ENCODE measurements at places on chromosomes 4 and X.

GRCh38 chrX:150044556-150044955, 106.3 kb upstream of the EOLA2 start:
- peak; percentile 35 for DNase-seq

- peak; percentile 27 for DNase-seq
Observed at GRCh38 chrX:44871931-44872820, 812 bp upstream of the KDM6A start.

DNA sequence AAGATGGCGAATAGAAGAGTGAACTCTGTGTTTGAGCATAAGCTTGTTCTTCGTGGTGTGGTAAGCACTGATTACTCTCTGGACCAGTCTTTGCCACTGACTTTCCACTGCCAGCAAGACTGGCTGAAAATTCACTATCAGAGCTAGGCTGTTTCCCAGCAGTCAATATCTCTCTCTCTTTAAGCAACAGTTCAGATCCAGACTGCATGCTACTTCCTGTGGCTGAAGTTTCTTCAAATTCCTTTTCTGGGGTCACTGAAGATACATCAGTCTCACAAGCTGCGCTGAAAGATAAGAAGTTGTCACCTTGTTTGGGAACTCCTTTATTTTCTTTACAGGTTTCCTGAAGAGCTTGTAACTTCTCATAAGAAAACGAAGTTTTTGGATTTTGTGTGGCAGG, 54.0 kb upstream of the FAM120C start:
- peak; percentile 10 for DNase-seq

- DNase-seq = no peak
Observed at GRCh38 chr4:24863799-24864198, 49.0 kb downstream of the CCDC149 start.

GRCh38 chr4:169315530-169316343, 45.0 kb upstream of the SH3RF1 start:
- DNase-seq = peak; percentile 72

- DNase-seq = no peak
Observed at GRCh38 chr4:105023668-105024055, 123.0 kb upstream of the TET2 start.

DNA sequence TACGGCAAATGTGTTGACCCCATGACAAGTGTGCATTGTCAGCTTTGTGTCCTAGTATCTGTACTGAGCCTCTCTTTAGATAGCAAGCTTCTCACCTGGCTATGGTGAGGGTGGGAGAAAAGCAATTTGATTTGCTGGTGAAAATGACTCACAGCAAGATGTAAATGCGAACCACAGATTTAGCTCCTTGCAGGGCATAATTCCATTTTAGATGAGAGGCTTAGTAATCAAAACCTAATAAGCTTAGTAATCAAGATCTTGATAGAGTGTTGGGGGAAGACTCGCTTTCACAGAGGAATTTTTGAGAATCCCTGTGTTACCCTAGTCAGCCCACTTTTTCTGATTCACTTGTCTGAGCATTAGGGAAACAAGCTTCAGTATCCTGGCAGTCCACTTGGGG, 7.7 kb upstream of the OCIAD2 start:
- no peak for DNase-seq

DNA sequence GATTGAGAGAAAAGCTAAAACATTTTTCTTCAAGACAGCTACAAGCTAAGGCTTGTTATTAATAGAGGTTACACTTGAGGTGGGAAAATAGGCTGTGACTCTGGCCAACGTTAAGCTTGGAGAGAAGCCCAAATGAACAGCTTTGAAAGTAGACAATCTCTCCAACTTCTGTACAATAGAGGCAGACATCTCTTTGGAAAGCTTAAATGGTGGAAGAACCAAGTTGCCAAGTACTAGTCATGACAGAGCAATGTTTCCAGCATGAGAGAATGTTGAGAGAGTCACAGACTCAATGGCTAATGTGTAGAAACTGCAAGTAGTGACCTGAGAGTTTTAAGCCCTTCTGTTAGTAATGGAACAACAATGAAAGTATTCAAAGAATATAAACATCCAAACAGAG, 298.1 kb downstream of the INPP4B start:
- DNase-seq = no peak

- DNase-seq = no peak
Observed at GRCh38 chr4:168474660-168475320, 5.5 kb downstream of the DDX60L start.

DNA sequence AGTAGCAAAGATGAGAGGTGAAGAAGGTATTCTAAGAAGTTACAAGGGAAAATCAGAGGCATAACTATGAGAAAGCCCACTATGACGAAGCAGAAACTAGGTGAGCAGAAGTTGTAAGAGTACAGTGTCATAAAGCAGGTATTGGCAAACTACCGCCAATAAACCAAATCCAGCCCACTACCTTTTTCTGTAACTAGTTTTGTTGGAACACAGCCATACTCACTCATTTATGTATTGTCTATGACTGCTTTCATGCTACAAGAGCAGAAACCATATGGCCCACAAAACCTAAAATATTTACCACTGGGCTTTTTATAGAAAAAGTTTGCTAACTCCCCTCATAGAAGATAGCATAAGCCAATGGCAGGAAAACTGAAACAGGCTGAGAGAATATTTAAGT, 31.8 kb upstream of the ZCCHC13 start:
- no peak for DNase-seq

GRCh38 chr4:180100433-180101344, 2142.5 kb upstream of the TENM3 start:
- DNase-seq = no peak

DNA sequence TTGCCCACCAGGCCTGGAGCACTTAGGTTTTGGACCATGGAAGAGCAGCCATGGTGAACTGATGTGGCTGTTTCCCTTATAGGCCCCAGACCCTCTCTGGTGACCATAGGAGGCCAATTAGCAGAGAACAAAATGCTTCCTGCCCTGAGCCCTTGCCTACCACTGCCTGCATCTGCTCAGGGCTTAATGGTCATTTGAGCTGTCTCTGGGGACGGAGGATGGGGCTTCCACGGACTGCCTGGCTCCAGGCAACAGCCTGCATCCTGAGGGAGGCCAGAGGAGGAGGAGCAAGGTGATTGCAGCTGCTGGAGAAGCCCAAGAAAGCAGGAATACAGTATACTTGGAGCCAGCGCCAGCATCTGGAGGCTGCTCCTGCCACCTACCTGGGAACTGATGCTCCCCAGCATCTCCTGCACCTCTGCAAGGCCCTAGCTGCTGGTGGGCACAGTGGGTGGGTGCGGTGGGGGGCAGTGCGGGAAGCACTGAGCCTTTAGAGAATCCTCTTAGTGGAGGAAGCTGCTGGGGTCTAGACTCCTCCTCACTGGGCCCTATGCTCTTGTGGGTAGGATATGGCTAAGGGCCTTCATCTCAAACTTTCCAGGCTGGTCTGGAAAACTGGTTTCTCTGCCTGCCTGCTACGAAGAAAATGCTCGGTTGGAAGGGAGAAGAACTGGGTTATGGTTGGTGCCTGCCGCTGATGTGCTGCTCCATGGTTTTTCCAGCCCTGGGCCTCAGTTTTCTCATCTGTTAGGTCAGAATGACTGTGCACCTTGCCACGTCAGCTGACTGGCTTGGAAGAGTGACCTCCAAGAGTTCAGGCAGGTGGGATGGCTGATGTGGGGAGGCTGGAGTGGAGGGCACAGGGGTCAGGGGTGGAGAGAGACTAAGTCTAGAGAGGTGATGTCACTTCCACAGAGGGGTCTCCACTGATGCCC, 158.8 kb upstream of the PJA1 start:
- DNase-seq = no peak

- DNase-seq = no peak
Observed at GRCh38 chr4:136484996-136485395, 1047.3 kb downstream of the PCDH18 start.

DNA sequence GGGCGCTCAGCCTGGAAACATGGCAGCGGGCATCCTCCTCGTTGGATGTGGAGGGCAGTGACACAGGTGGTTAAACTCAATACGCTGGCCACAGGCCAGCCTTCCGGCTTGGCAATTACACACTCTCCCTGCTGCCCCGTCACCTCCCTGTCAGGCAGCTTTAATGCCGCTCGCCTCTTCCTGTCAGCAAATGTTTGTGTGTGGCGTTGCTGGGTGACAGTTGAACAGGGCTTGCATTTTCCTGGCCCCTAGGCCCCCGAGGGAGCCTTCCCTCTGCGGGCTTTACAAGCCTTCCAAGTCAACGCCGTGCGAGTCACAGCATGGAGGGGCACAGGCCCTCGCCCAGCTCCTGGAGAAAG, 620.0 kb downstream of the BCOR start:
- DNase-seq = no peak

DNA sequence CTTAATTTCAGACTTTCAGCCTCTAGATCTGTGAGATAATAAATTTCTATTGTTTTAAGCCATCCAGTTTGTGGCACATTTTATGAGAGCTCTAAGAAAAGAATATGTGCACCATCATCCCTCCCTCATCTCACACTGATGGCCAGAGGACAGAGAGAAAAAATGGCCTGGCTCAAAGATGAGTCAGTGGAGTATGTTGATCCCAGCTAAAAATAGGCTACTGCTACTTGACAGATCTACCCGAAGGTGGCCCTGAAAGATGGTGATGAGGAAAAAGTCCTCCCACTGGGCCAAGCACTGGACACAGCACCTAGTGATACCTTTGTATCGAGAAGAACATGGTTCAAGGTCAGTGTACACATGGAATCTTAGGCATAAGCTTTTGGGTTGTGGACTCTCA, 38.2 kb upstream of the DCTD start:
- peak; percentile 13 for DNase-seq

DNA sequence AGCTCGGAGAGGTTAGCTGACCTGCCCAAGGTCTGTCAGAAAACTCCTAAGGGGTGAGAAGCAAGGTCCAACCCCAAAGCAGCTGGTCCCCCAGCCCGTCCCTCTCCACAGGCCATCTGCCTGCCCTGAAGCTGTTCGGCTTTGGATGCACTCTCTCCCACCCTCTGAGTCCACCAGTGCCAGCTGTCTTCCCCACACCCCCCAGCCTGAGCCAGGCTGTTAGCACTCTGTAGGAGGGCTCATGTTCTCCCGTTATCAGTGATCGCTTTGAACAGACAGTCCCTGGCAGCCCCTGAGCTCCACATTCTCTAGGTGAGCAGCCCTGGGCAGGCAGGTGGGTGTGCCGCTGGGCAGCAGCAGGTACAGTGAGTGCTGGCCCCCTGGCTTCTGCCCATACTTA, 16.0 kb downstream of the ZNF185 start:
- DNase-seq = no peak

GRCh38 chr4:109821185-109821584, 5.6 kb downstream of the GAR1 start:
- no peak for DNase-seq

- DNase-seq = peak; percentile 92
Observed at GRCh38 chr4:153541456-153542096, 75.4 kb downstream of the TMEM131L start.

DNA sequence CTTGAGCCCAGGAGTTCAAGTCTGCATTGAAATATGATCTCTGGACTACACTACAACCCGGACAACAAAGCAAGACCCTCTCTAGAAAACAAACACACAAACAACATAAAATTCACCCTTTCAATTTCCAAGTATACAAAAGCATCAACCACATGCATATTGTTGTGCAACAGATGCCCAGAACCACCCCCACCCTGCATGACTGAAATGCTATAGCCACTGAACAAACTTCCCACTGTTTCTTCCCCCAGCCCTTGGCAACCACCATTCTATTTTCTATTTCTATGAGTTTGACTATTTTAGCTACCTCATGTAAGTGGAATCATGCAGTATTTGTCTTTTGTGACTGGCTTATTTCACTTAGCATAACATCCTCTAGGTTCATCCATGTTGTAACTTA, 14.2 kb upstream of the C4orf51 start:
- DNase-seq = peak; percentile 12

DNA sequence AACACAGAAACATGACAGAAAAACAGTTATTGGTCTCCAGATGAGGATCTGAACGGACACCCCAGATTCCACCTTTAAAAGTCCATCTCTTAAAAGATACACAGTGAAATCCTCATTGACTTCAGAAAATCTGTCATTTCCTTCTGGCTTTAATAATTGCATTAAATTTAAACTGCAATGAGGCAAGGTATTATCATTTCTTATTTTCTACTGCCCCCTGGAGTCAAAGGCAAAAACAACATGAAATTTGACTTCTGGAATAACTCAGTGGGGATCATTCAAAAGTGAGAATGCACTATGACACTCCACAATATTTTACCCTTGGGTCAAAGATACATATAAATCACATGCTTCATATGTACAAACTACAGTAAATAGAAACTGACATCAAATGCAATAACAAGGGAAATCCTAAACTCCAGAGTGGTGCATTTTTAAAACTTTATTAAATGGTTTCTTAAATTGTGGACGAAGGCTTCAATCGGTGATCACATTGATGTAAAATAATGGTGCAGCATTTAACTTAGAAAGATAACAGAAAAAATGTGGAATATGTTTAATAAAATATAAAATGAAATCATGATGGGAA, 56.4 kb upstream of the SPANXN1 start:
- DNase-seq = peak; percentile 4

DNA sequence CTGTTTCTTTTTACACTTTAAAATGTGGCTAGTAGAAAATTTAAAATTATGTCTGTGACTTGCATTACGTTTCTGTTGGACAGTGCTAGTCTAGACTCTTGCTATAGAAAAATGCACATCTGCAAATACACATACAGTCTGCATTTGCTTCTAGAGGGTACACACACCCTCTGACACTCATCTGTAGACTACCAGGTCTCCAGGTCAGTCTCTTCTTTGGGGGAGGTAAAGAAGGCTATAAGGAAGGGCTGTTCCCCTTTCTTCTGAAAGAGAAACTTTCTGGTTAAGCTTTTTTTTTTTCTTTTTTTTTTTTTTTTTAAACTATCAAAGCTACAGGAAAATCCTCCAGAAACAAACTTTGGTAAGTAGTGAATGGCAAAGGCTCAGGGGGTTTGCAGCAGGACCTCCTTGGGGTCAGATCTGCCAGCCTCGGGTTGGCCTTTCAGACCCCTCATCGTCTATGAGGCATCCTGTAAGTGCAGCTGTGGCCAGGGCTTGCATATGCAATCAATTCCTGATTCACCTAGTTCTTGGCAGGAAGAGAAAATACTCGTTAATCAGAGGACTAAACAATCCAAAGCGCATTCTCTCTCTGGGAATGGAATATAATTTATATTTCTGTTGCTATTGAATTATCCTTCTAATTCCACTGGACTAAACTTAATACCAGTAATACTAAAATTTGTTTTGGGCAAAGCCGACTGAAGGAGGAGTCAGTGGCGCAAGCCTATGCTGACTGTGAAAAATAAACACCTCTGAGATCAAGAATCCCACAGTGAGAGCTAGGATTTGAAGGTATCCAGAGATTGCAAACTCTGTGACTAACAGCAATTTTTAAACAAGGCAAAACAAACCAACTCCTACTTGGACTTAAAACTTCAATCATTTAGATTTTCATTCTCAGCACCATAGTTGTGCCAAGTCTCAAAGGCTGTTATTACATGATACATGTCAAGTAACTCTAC, 109.3 kb upstream of the TBC1D9 start:
- no peak for DNase-seq

- DNase-seq = no peak
Observed at GRCh38 chr4:12576409-12576808, 907.7 kb downstream of the RAB28 start.

GRCh38 chrX:17802756-17803155, 58.3 kb downstream of the RAI2 start:
- DNase-seq = no peak
